ENCODE measurements at places on chromosomes 5 and 9. TPM values are rescaled to one million over a fixed set of nuclear protein-coding genes. Genes with fewer than 3 reads are reported as not detected.

The MARCOL gene
- not detected for total RNA-seq

The IRX2 gene
- 7.7 TPM for total RNA-seq

The SPATA31D1 gene
- total RNA-seq, result not detected

The PCDHGB4 gene
- 2.2 TPM for total RNA-seq

The LRRC26 gene
- not detected for total RNA-seq

The FAM174A gene
- 76.0 TPM for total RNA-seq

The TRPM6 gene
- total RNA-seq, result not detected

The PTPRD gene
- total RNA-seq, result not detected

The AFAP1L1 gene
- total RNA-seq, result 239 TPM

The AMBP gene
- 0.36 TPM for total RNA-seq

The ACOT12 gene
- total RNA-seq, result not detected

The PCDHGC4 gene
- total RNA-seq, result 2.0 TPM

The FAM219A gene
- 19.2 TPM for total RNA-seq

The ASB6 gene
- total RNA-seq, result 17.4 TPM

The CDX1 gene
- total RNA-seq, result not detected

The SLC44A1 gene
- total RNA-seq, result 55.5 TPM

The S100Z gene
- total RNA-seq, result not detected

The PKN3 gene
- 2.0 TPM for total RNA-seq

The PCDHGB2 gene
- 14.0 TPM for total RNA-seq

The OCLN gene
- total RNA-seq, result 0.10 TPM

Measured in myocyte (in vitro differentiated cells).